H1 (cell line): ENCODE measurements at places on chromosomes 2 and 18.

- DNase-seq, result no peak
Observed at GRCh38 chr18:8177330-8178016, 431.8 kb upstream of the RAB12 start.

GRCh38 chr2:43854671-43855070 lies 15.9 kb downstream of the ABCG8 start:
- DNase-seq, result peak; percentile 17

GRCh38 chr2:132969371-132969985 lies 299.5 kb upstream of the LYPD1 start:
- DNase-seq, result no peak

- no peak for DNase-seq
Observed at GRCh38 chr18:45482286-45482685, 133.0 kb upstream of the SLC14A2 start.

DNA sequence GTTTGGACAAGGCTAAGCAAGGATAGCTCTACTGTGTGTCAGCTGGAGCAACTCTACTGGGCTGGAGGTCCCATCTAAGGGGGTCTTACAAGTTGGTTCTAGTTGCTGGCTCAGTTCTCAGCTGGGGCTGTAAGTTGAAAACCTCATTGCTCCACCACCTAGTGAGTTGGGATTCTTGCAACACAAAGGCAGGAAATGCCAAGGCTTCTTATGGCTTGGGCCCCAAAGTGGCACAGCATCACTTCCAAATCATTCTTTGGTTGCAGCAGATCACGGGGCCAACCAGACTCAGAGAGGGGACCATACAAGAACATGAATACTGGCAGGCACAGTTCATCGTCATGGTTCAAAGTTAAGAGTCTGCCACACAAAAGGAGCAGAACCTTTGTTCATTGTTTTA lies 332.7 kb downstream of the LRRTM1 start:
- DNase-seq, result no peak

DNA sequence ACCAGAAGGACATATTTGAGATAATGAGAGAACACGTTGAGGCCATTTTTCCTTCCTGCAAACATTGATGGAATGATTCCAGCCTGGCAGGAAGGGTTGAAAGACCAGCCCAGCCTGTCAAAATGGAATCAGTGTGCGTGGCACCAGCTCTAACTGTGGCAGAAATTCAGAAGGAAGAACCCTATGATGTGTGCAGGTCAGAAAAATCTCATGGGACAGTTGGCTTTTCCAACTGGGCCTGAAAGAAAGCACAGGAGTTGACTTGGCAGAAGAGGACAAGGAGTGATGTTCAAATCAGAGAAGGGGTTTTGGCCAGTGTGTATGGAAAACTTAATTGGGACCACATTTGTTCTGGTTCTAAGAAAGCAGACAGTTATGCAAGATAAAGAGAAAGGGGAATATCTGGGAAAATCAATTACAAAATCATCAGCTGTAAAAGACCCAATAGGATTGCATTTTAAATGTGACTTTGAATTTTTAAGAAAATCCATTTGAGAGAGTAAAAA lies 192.8 kb upstream of the PID1 start:
- DNase-seq, result no peak

GRCh38 chr18:79453816-79454735 lies 58.3 kb downstream of the NFATC1 start:
- no peak for DNase-seq

DNA sequence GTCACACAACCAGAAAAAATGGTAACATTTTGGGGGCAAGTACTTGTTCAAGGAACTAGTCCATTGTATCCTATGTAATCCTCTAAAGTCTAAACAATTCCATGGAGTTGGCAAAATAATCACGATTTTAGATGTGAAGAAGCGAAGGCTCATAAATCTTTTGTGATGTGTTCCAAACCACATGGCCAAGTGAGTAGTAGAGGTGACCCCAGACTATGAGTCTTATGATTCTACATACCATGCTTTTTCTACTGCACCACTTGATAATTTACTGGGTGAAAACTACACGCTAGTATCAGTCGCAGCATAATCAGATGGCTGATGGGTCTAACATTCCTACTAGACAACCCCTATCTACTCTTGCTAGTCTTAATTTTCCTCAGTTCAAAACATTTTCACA lies 371.4 kb downstream of the OSR1 start:
- DNase-seq, result no peak

- no peak for DNase-seq
Observed at GRCh38 chr2:239482778-239483712, 82.2 kb upstream of the HDAC4 start.

GRCh38 chr18:6004683-6005082 lies 109.4 kb upstream of the TMEM200C start:
- DNase-seq, result no peak

- DNase-seq, result no peak
Observed at GRCh38 chr2:204108781-204109295, 172.3 kb downstream of the ICOS start.

DNA sequence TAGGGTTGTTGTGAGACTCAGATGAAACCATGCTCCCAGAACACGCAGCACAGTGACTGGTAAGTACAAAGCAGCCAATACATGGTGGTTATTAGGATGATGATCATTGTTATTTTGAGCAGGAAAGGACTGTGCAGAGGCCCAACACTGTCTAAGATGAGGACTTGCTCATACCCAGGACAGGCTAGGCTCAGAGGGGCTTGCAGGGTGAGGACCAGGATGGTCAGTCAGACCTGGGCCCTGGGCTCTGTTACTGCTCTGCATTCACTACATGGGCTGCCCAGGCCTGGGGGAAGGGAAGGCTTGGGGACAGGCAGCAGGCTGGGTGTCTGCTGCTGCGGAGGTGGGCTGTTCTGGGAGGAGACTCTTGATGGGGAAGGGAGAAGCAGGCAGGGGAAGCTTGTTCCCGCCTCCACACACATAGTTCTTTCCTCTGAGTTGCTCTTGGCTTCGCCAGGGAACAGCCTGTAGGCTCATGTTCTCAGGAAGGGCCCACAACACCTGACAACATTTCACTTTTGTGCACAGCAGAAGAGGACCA lies 17.5 kb downstream of the CAPN13 start:
- no peak for DNase-seq

GRCh38 chr18:61803393-61803792 lies 89.4 kb downstream of the RNF152 start:
- DNase-seq, result no peak

- no peak for DNase-seq
Observed at GRCh38 chr2:222651718-222652418, 4.0 kb downstream of the FARSB start.

DNA sequence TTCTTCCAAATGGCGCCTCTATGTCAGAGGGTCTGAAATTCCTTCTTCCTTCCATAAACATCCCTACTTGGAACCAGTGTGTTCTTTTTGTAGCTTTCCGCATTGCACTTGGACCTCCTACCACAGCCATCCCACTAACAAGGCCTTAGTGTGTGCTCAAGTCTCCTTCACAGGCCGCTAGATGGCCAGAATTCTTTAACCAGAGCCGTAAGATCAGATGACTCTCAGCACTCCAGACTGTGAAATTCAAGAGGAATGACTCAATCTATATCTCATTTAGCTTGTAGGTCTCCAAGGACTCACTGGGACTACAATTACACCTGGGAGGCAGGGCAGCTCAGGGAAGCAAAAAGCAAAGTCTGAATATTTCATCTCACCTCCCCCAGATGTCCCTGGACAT lies 298.9 kb downstream of the EIPR1 start:
- DNase-seq, result no peak

GRCh38 chr2:190682168-190682567 lies 33.3 kb downstream of the NAB1 start:
- DNase-seq, result no peak

DNA sequence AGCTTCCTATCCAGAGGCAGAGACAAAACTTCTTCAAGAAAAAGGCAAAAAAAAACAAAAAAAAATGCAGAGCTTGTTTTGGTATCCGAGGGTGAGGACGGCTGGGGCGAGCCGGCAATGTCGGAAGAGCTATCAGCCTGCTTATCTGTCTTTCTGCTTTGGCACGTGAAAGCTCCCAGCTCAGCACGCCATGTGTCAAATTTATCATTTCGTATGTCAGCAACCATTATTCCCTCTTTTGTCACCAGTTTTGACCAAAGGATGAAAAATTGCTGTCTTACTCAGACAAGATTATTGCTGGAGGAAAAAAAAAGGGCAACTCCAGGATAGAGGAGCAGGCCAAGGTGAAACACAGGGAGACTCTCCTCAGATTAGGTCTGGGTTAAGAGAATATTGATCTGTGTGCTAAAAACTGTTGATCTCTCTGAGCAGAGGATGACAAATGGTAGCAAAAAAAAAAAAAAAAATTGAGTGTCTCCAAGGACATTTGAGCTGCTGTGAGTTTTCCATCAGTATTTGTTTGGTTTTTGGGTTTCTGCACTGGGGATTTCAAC lies 532.0 kb upstream of the POU3F3 start:
- DNase-seq, result no peak

DNA sequence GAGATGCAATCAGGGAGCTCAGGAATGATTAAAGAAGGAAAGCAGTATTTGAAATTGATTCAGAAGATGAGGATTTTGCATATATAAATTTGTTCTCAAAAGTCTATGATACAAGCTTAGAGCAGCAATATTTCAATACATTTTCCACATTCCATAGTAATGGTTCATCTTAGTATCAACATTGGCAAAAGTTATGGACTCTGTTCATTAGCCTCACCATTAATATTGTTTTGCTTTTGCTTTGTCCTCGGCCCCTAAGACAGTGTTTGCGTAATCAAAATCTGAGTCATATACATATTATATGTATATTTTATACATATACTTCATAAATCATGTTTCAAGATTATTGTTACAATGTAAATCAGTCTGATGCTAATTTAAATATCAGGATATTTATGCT lies 176.6 kb downstream of the CNTNAP5 start:
- no peak for DNase-seq

GRCh38 chr2:28336982-28337627 lies 55.6 kb upstream of the FOSL2 start:
- no peak for DNase-seq

DNA sequence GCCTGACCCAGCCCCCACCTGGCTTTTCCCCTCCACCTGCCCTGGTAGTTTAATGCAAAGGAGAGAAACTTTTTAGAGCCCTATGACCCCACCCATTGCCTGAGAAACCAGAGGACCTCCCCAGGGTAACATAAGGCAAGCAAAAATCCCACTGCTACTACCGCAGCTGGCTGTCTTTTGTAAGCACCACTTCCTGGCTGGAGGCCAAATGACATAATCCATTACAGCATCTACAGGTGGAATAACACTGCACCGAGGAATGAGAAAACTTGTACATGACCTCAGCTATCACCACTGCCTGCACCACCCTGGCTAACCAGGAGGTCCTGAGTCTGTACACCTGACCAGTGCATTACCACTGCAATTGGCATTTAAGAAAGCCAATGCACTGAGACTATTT lies 149.6 kb upstream of the GALNT5 start:
- no peak for DNase-seq

GRCh38 chr18:23058746-23059415 lies 76.4 kb upstream of the CABLES1 start:
- DNase-seq, result no peak

DNA sequence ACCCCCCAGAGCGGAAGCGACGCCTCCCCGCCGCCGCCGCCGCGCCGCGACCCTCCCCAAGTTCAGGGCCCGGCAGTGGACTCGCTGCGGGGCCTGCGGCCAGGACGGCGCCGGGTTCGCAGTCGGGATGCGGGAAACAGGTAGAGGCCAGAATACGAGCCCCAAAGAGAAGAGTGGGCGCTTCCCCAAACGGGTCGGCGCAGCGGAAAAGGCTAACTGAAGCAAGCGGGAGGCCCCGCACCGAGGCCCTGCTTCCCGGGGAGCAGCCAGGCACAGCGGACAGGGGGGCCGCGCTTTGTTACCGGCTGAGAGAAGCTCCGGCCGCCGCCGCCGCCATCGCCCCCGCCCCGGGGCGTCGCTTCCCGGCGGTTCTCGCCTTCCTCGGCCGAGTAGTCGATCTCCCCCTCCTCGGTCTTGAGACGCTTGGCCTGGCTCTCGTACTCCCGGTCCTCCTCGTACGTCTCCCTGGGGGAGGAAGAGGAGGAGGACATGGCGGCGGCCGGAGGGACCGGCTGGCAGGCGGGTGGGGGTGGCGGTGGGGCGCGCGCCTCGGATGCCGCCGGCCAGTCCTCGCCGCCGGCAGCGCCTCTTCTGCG lies 494 bp downstream of the HNRNPLL start:
- DNase-seq, result no peak

GRCh38 chr2:69890881-69891280 lies 2.9 kb upstream of the SNRNP27 start:
- no peak for DNase-seq

DNA sequence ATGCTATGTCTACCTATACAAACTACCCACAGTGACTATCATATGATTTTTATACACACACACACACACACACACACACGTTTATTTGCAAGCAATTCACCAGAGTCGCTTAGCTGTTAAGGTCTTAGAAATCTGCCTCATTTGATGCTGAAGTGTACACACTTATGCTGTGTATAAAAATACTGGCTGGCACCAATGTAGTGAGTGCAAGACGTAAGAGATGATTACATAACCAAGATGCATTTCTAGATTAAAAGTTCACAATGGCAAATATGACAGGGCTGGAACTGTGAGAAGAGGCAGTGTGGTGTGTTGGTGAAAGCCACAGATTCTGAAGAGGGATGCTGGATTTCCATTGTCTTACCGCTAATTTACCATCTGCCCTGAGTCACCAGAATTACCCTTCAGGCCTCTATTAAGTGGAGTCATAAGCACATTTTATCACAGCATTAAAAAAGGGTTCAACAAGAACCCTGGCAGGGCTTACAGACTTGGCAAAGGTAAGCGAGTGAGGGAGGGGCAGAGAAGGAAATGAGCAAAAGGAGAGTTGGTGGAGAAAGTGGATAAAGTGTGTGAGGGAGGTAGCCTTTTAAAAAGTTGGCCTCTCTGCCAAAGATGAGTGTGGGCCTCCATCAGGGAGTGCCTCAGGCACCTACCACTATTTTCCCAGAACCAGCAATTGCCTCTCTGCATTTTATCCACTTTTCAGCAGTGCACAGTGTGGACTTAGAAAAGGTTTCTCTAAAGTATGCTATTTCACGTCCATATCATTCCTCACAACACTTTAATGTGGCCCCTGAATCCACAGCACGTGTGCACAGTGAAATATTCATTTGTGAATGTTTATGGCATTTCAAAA lies 21.5 kb downstream of the MEIS1 start:
- no peak for DNase-seq

GRCh38 chr18:6546229-6546628 lies 131.5 kb upstream of the L3MBTL4 start:
- DNase-seq, result no peak

DNA sequence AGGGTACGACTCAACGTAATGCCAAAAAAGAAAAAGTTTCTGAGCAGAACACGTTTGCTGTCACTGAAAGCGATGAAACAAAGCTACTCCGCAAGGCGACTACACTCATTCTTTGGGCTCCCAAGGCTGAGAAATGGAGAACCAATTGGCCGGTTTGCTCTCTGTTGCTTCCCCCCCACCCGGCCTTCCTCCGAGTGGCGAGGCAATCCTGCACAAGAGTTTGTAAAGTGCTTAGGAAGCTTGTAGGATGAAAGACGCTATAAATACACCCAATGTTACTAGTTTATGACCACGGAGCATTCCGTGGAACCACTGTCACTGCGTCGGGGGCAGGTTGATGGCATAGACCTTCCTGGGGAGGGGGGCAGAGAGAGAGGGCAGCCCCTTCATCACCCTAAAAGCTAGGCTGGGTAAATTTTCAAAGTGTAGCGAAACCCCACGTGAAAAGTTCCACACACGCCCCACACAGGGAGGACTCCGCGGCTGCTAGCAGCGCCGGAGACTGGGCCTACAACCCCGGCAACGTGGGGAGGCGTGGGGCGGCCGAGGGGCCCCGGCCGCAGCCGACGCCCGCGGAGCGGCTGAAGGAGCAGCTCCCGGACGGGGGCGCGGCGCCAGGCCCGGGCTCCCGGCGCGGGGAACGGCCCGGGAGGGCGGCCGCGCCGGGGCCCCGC lies 915 bp downstream of the CUL3 start:
- DNase-seq, result no peak
